Activated CD4-positive, CD25-positive, alpha-beta regulatory T cell (primary cell): ENCODE measurements at places on chromosomes 1 and 21.
A peak's percentile ranks its signal among the peaks of the same experiment; 100 is the strongest.

- no peak for DNase-seq
Observed at GRCh38 chr21:33149181-33149580, 79.2 kb downstream of the OLIG1 start.

DNA sequence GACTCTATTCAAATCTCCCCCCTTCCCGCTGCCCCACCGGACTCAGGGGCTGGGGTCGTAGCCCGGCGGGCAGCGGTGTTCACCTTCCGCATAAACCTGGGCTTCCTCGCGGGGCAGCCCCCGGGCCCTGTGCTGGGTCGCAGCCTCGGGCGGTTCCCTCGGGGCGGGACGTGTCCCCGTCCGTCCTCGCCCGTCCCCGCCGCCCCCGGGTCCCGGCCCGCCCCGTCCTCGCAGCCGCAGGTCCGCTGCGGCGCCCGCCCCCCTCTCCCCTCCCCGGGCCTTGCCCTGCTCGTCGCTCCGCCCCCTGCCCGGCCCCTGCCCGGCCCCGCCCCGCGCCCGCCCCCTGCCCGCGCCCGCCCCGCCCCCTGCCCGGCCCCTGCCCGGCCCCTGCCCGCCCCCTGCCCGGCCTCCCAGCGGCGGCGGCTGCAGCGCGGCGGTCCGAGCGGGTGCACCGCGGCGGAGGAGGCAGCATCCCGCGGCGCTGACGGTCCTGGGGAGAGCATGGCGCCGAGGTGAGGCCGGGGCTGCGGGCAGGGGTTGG is at the start of gene COL18A1:
COL18A1 (plus strand) TSS at position 436 of the 541 bp plus-strand sequence; CDS start at position 502, 66 bp downstream.
- DNase-seq = no peak

DNA sequence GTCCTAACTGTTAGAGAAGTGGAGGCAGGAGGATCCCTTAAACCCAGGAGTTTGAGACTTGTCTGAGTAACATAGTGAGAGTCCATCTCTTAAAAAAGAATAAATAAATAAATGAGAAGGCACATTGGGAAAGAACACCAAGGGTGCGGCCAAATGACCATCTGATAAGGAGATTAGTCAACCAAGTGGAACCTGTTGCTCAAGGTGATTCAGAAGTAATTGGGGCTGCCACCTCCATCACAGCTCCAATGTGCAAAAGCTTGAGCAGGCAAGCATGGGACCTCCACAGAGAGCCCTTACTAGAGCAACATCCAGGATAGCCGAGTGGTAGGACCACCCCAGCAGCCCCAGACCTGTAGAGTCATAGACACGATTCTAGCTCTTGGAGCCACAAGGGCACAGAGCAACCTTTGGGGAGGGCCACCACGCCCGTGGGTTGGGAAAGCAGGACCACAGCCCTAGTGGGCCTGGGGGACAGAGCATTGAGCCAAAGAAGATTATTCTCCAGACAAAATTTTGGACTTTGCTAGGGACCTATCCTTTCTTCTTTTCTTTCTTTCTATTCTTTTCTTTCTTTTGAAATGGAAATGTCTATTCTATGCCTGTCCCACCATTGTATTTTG is 40.9 kb downstream of the KCNK1 start:
- DNase-seq = no peak

DNA sequence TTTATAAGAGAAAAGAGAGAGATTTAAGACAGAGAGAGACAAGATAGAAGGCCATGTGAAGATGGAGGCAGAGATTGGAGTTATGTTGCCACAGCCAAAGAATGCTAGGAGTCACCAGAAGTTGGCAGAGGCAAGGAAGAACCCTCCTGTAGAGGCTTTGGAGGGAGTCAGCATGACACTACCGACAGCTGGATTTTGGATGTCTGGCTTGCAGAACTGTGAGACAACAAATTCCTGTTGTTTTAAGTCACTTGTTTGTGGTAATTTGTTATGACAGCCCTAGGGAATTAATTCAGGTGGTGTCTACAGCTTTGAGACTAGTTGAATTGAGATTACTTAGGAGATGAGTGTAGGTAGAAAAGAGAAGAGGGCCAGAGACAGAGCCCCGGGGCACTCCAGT is 158.5 kb downstream of the DNM3 start:
- DNase-seq = no peak

DNA sequence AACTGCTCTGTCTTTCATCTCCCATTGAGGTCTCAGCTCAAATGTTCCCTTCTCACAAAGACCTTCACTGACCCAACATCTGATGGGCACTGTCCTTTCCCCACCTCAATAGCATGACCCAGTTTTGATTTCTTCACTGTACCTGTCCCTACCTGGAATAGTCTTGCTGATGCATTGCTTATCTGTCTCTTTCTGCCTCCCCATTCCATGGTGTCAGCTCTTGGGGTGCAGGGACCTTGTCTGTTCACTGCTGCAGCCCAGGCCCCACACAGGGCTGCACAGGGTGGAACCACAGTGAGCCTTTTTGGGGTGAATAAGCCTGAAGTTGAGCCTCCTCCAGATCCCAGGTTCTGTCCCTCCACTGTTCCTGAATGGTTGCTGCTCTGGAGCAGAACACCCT is 414.9 kb downstream of the PTPRU start:
- no peak for DNase-seq

GRCh38 chr1:247854899-247855545 is 2.0 kb upstream of the TRIM58 start:
- DNase-seq = no peak

GRCh38 chr1:227152525-227152924 is 165.8 kb downstream of the CDC42BPA start:
- no peak for DNase-seq

DNA sequence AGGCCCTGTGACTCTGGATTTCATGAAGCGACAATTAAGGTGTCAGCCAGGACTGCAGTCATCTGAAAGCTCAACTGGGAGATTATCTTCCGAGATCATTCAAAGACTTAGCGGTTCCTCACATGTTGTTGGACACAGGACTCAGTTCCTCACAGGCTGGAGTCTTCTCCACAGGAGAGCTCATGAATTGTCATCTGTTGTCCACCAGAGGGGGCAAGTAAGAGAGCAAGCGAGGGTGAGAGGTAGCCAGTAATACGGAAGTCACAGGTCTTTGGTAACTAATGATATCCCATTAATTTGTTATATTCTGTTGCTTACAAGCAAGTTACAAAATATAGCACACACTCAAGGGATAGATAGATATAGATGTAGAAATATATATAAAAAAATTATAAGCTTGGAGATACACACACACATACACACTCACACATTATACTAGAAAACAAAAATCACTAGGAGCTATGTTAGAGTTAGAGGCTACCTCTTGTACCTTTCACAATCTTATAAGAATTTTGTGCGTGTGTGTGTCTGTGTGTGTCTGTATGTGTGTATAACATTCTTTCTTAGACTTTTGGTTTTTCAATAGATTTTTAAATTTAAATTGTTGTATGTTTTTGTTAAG is 1695.3 kb downstream of the BRINP3 start:
- DNase-seq = no peak

- no peak for DNase-seq
Observed at GRCh38 chr1:2442661-2443060, 30.3 kb upstream of the PEX10 start.

- peak; percentile 36 for DNase-seq
Observed at GRCh38 chr1:150621497-150622302, 7.7 kb downstream of the ENSA start.

GRCh38 chr1:187157115-187157514 is 328.4 kb downstream of the PLA2G4A start:
- no peak for DNase-seq

- no peak for DNase-seq
Observed at GRCh38 chr1:183087001-183087400, 63.8 kb downstream of the LAMC1 start.

GRCh38 chr1:182599339-182599738 is 4.8 kb downstream of the RGS16 start:
- DNase-seq = no peak

GRCh38 chr1:2564815-2565374 is 8.7 kb downstream of the TNFRSF14 start:
- no peak for DNase-seq

DNA sequence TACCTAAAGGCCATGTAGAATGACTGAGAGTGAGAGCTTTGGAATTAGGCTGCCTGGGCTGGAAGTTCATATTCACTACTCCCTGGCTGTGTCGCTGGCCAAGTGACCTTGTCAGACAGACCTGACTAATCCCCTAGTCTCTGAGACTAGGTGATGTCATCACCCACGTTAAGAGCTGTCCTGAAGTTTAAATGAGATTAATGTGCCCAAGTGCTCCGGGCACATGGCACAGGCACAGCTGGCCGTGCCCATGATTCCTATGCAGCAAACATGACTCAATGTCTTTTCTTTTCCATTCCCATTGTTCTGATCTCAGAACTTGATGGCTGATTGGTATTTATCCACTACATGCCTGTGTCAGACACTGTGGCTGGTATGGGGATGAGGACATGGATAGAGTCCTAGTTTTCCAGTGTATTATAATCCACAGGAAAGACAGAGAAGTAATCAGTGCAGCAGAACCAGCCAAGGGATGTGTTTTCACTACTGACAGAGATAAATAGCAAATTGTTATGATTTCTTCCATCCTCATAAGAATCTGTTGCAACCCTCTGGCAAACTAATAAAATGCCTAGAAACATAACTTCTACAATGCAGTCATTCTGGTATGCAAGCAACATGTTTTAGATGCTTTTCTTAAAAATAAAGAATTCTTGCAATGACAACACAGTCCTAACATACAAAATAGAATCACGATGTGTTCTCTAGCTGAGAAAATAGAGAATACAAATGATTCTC is 180.9 kb downstream of the PCP4 start:
- no peak for DNase-seq

DNA sequence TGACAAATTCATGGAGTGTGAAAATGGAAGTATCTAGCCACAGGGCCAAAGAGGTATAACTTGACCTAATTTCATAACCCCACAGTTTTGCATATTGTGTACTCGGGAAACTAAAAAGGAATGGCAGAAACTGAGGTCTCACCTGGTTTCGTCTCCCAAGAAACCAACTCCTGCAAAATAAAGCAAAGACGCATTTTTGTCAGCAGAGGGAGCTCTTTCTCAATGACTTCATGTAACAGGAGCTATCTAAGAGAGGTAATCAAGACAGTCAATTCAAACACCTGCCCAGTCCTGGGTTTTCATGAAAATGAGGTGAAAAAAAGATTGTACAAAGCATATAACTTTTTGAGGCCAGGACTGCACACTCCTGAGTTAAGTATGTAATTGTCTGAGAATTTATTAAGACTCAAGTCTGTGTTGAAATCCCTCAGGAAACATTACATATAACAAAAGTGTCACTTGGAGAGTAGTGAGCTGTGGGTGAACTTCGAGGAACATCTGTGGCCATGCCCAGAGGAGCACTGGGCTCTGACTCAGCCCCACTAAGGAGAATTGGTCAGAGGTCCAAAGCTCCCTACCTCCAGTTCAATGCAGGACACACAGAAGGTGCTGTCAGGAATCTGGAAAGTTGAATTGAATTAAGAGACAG is 17.6 kb downstream of the FCRL4 start:
- DNase-seq = no peak

DNA sequence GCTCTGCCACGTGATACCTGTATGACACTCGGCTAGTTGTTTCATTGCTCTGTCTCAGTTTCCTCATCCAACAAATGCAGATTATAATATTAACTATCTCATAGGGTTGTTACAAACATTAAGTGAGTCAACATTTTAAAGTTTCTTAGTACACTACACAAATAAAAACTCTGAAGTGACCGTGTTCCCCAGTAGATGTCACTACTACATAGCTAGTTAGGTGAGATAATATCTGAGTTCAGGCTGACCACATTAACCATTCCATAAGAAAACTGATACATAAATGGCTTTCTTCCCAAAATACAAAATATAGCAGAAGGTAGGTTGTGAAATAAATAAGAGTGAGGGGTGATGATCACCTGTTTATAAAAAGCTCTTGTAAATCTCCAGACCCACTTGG is 214.1 kb downstream of the NUF2 start:
- no peak for DNase-seq

DNA sequence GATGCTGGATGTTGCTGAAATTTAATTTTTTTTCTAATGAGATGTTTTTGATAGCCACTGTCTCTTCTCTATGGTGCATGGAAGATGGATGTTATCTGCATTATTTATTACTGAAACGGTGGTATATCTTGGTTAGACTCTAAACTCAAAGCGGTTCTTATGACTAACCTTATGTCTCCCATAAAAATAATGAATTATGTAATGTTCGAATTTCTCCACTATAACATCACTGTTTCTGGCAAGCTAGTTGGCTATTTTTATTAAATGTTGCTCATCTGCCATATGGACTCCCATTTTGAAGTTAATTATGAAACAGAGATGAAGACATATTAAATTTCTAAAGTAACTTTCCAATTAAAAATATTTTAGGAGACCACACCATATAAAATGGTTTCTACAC is 808.6 kb upstream of the ADGRL4 start:
- no peak for DNase-seq

- DNase-seq = no peak
Observed at GRCh38 chr1:157086299-157086698, 13.3 kb downstream of the ETV3L start.

- no peak for DNase-seq
Observed at GRCh38 chr1:19391596-19391981, 79.5 kb downstream of the SLC66A1 start.

- no peak for DNase-seq
Observed at GRCh38 chr1:204858363-204858821, 12.3 kb upstream of the NFASC start.

DNA sequence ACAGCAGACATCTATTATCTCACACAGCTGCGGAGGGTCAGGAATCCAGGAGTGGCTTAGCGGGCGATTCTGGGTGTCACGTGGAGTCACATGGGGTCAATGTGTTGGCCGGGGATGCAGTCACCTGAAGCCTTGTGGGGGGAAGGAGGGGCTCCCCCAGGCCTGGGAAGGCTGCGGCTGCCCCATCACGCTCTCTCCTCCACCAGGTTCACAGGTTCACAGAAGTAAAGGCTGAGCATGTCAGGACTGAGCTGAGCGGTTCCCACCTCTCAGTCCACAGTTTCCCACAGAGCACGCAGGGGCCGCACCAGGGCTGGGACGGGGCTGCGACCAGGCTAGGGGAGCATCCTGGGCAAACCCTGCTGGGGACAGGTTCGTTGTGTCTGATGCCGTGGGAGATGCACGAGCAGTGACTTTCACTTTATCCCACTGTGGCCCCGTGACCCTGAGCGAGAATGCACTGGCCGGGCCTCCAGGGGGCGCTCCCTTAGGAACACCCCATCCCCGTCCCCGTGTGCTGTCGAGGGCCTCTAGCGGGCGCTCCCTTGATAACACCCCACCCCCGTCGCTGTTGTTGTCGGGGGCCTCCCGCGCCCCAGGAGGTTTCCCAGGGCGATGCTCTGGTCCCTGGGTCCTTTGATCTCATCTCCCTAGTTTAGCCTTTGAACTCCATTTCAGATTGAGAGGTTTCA is 73.2 kb upstream of the TRAPPC10 start:
- DNase-seq = peak; percentile 73

- peak; percentile 38 for DNase-seq
Observed at GRCh38 chr1:6466023-6466422, at the start of gene TNFRSF25. TSS of gene TNFRSF25 (minus strand) at chr1:6466173. CDS start at chr1:6466107, 66 bp downstream.

DNA sequence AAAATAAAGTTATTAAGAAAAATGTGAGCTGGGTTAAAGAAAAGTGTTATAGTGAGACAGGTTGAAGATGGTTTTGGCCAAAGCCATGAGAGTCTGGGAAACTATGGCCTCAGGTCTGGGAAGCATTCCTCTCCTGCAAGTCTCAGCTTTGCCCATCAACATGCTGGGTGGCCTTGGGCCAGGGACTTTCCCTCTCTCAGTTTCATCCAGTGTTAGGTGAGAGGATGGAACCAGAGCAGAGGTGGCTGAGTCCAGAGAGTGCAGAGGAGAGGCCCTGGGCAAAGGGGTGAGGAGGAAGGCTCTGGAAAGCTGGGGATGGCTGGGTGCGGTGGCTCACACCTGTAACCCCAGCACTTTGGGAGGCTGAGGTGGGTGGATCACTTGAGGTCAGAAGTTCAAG is 10.5 kb downstream of the PADI2 start:
- DNase-seq = no peak

- no peak for DNase-seq
Observed at GRCh38 chr1:116919802-116920201, 10.1 kb downstream of the PTGFRN start.
